ENCODE measurements at places on chromosomes 5 and 9.

- no peak for DNase-seq
These were observed 478.4 kb upstream of the DAP start for GRCh38 chr5:11239261-11240015.

GRCh38 chr9:70491426-70492318 is 77.2 kb upstream of the KLF9 start:
- DNase-seq = peak; percentile 48

DNA sequence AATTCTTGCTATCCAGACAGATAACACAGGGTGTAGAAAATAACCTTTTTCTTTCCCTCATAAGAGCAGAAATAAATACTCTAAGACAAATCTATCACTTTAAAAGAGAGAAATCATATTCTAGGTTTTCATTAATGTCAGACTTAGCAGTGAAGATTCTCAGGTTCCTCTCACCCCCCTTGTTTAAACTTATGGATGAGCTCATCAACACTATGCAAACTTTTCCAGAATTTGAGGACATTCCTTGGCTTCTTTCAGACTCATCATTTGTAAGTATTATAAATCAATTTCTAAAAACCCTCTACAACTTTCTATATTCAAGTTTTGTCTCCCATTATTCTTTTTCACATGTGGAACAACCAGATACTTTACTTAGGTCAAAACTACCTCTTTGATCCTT is 374.9 kb upstream of the TRPC7 start:
- no peak for DNase-seq

DNA sequence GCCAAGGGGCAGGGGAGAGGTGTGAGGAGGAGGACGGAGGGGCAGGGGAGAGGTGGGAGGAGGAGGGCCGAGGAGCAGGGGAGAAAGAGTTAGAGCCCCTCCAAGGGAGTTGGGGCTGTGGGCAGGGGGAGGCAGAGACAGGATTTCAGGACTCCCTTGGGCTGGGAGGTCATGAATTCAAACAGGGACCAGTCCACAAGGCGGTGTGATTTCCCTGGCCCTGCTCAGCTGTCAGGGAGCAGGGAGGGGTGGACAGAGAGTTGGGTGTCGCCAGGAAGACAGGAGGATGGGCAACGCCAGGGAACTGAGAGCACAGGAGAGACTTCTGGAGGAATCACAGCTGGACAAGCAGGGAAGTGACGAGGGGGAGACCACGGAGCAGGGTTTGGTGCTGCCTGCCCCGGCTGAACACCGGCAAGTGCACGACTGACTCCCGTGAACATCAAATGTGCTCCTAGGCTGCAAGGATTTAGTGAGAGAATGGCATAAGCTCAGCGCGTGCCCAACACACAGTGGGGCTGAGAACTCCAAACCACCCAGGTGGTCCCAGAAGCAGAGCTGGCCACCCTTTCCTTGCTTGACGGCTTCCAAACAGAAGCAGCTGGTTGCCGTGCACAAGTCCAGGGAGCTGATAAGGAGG is 17.8 kb upstream of the OLFM1 start:
- DNase-seq = no peak

DNA sequence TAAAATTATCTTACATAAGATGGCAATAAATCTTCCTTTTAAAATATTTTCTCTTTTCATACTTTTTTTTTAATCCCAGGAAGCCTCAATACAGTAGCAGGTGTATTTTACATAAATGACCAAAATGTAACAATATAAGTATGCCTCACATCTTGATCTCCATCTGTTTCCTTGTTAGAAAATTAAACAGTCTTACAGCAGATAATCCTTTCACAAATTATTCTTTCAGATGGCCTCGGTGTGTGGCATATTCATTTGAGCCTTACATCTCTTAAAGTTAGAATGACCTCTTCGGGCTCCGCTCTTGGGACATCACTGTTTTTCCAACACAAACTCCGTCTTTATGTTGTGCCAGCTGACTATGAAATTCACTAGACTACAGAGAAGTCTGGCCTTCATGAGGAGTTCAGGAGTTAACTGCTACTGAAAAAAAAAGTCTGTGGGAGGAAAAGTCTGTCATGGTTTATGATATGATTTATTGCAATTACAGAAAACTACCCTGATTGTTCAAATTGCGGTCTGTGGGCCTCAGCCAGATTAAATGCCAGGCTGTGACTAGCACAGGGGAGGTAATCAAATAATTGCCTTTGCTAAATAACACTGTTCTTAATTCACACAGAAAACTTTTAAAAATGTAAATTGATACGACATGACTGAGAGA is 292.9 kb upstream of the PUM3 start:
- no peak for DNase-seq
